ENCODE measurements at places on chromosomes 5 and 9.

GRCh38 chr5:61519728-61520277, 187.7 kb downstream of the ZSWIM6 start:
- DNase-seq, result no peak

GRCh38 chr5:81884871-81885270, 87.0 kb upstream of the ATG10 start:
- no peak for DNase-seq

GRCh38 chr9:88927510-88927909, 63.8 kb upstream of the S1PR3 start:
- no peak for DNase-seq

- DNase-seq, result no peak
Measured at GRCh38 chr9:133979921-133980863, 11.9 kb downstream of the VAV2 start.

- no peak for DNase-seq
Measured at GRCh38 chr9:37433867-37434371, 11.4 kb downstream of the GRHPR start.

DNA sequence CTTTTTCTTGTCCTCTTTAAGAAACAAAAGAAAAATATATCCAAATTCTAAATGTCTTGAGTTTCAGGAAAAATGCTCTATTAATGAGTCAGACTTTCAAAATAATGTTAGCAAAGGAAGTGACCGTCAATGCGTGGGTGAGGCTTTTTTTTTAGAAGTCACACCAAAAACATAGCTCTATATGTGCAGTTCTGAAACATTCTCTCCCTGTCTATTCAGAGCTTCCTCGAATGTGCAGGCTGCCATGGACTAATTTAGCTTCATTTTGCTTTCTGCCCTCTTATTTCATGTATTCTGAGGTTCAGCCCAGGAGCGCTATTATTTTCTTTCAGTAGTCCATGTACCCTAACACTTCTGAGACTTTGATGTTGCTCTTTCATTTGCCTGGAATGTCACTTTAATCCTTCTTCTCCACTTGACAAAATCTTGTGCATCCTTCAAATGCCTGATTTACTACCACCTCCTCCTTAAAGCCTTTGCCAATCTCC, 72.5 kb upstream of the RASA1 start:
- no peak for DNase-seq

DNA sequence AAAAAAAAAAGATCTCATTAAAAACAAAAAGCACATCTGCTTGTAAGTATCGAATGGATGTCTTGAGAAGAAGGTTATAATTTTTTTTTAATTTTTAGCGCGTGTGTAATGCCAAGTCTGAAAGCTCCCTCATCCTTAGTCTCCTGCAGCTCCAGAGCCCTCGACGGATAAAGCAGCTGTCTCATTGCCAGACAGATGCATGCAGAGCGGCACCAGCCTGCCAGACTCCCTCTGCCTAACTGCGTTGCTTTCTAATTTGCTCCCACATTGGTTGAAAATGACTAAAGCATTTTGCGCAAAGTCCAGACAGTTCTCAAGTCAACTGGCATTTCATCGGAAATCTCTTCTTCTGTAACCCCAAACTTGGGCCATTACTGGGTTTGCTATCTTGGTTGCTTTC, 29.4 kb downstream of the OLFM1 start:
- no peak for DNase-seq

DNA sequence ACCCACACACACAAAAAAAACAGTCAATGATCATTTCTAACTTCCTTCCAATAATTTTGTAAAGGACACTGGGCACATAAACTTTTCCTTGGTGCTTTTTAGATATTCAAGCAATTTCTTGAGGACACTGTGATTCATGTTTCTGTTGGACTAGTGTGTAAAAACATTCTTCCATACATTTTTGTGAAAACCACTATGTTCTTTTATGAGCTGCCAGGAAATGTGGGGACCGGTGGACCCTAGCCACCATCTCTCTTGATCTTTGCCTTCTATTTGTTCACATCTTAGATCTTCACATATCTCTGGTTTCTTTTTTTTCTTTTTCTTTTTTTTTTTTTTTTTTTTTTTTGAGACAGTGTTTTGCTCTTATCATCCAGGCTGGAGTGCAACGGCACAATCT, 287.4 kb downstream of the GLIS3 start:
- no peak for DNase-seq

DNA sequence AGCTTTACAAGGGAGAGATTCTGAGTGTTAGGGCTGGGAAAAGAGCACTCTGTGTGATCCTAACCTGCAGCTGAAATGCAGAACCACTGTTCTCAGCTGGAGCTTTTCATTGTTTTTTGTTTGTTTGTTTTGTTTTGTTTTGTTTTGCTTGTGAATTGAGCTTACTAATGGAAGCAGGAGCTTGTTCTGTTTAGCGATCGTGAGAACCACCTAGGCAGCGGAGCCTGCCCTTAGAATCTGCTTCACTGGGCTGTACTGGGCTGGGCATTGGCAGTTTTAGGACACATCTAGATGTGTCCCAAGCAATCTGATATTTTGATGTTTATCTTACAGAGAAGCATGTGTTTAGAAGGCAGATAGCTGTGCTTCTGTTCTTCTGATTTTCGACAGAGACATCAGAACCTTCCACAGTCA, 14.3 kb downstream of the SYK start:
- no peak for DNase-seq

GRCh38 chr5:140468188-140468587, 66.6 kb downstream of the ANKHD1 start:
- DNase-seq, result no peak

GRCh38 chr9:136644593-136645351, 17.9 kb upstream of the EGFL7 start:
- DNase-seq, result peak; percentile 63

DNA sequence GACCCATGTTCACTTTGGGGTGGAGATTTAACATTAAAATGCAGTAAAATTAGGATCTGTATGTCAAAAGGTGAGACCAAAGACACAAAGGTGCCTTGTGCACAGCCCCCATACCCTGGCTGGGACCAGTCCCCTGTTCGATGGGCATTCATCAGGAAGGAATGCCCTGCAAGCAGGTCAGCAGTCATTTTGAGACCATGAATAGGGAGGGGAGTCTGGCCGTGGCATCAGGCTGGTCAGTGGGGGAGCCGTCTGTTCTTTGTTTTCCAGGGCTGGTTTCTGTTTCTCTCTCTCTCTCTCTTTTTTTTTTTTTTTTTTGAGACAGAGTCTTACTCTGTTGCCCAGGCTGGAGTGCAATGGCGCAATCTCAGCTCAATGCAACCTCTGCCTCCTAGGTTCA, 68.9 kb upstream of the GOLM1 start:
- DNase-seq, result no peak

- DNase-seq, result no peak
Measured at GRCh38 chr5:50965654-50966375, 299.4 kb downstream of the PARP8 start.

GRCh38 chr9:124198948-124199347, 58.8 kb upstream of the NEK6 start:
- no peak for DNase-seq

- DNase-seq, result no peak
Measured at GRCh38 chr5:87413343-87413645, 564 bp upstream of the CCNH start.

- no peak for DNase-seq
Measured at GRCh38 chr9:128505414-128505765, 871 bp downstream of the GLE1 start.

- no peak for DNase-seq
Measured at GRCh38 chr9:75186767-75187380, 98.6 kb downstream of the OSTF1 start.

DNA sequence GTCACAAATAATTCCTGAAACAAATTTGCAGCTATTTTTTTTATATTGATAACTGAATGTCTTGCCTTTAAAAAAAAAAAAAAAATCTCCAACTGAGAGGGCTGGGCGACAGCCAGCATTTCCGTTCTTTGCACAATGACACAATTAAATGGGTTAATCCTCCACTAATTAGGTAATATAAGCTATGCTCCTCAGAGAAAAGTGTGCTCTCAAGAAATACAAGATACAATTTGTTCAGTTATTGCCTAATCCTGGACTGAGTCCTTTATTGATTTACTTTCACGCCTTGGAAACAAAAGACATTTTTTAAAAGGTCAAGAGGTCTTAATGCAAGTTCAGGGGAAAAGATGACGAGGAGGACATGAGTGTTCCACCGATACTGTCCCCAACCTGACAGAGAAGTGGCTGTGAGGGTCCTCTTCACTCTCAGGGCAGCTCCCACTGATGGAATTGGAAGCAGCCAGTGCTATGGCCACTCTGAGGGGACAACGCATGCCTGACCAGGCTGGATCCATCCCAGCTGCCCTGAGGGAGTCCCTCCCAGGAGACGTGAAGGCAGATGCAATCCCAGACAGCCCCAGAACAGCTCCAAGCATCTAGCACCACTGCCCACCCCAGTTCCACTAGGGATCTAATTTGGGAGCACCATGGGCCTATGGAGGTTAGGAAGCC, 220.7 kb downstream of the GNA14 start:
- DNase-seq, result no peak

- no peak for DNase-seq
Measured at GRCh38 chr9:36956908-36957307, 77.2 kb downstream of the PAX5 start.

DNA sequence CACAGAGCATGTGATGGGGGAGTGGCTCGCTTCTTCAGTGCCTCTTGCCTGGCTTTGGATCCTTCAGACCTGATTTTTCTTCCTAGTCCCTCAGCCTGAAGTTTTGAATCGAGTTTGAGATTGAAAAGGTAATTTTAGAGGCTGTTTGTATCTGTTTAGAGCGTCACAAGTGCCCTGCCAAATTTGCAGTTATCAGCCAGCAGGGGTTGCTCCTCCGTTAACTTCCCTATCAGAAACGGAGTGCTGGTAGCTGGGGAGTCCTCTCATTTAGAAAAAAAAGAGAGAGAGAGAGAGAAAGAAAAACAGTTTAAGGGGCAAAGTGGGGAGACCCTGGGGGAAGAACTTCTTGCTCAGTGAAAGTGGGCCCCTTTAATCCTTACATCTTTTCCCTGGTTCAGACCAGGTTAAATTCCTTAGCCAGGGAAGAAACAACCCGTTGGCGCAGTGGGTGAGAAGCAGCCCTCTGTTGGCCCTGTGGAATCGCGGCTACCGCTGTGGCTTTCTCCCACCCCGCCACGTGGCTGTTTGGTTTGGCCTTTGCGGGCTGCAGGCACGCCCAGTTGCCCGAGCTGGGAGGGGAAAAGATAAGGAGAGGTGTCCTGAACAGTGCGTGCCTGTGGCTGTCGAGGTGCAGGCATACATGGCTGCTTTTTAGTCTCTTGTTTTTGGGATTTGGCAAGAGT, 576.7 kb upstream of the ACO1 start:
- DNase-seq, result no peak

DNA sequence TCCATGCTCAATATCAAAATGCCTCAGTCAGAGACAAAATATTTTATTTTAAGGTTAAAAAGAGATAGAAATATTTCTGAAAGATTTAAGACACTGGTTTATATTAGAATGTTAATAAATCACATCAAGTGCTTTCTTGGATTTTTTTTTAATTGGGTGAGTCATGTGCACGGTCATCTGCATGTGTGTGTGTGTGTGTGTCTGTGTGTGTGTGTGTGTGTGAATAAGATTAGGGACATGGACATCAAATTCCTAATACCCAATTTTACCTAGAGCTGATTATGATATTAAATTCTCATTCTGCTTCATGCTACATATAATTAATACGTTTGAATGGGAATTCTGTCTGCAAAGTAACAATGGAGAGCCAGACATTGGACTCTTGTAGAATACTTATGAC, 122.9 kb downstream of the BASP1 start:
- DNase-seq, result no peak

- no peak for DNase-seq
Measured at GRCh38 chr5:77095189-77095588, 8.1 kb upstream of the ZBED3 start.

DNA sequence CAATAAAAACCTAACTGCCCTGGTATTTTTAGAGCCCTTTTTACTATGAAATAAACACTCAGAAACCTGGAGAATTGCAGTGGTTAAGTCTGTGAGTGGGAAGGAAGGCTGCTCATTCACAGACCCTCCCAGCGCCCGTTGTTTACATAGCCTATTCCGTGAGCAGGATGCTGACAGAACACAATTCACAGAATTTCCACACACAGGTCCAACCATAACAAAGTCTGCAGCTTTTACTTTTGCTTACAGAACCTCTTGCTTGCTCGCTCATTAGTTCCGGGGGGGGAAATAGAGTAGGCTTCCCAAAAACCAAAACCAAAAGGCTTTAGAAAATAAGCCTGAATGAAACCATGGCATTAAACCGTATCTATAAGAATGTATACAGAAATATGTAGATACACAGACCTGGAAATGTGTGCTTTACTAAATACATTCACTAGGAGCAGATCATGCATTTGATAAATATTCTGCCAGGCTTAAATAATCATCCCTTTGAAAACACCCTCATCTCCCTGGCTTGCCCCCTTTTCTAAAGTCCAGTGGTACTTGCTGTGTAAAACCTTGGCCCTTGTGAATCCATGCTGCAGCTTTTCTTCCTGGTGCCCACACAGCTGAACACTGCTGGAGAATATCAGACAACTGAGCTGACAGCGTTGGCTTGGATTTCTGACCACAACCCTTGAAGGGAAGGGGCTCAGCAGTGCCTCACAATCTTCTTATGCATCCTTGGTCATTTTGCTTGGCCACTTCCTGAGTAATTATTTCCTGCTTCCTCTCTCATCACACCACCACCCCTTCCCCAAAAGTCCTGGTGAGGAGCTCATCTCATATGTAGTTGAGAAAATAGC, 128.0 kb downstream of the FANCC start:
- DNase-seq, result no peak

DNA sequence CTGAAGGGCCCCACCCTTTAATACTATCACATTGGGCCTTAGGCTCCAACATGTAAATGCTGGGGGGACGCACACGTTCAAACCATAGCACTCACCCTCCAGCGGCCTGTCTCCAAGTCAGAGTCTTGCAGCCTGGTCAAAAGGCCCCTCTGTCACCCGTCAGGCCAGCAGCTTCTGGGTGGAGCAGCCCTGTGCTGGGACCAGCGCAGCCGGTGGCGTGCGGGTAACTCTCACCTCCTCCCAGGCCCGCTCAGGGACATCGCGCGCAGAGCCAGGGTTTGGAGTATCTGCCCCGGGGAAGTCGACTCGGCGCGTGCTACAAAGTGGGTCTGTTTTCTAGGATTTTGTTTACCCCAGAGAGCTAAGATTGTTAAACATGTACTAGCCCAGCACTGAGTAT, 93.0 kb upstream of the COL5A1 start:
- no peak for DNase-seq

GRCh38 chr5:173772384-173773059, 115.6 kb upstream of the CPEB4 start:
- DNase-seq, result no peak

DNA sequence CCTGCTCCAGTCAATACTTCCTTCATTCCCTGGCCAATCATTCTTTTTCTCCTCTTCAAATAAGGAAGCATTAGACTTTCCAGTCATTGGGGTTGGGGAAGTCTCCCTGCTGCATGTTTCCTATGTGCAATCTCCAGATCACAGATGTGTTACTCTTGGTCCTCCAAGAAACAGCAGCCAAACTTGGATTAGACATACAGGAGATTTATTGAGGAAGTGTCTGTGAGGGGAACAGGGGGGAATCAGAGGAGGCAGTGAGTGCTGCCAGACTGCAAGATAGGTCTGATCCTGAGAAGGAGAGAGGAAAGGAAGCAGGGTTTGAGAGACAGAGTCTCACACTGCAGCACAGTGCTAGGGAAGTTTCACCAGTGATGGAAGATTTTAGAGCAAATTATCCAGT, 40.6 kb upstream of the SLIT3 start:
- no peak for DNase-seq
